ENCODE measurements at places on chromosomes 5 and 9. TPM values are rescaled to one million over a fixed set of nuclear protein-coding genes. Genes with fewer than 3 reads are reported as not detected.

DNA sequence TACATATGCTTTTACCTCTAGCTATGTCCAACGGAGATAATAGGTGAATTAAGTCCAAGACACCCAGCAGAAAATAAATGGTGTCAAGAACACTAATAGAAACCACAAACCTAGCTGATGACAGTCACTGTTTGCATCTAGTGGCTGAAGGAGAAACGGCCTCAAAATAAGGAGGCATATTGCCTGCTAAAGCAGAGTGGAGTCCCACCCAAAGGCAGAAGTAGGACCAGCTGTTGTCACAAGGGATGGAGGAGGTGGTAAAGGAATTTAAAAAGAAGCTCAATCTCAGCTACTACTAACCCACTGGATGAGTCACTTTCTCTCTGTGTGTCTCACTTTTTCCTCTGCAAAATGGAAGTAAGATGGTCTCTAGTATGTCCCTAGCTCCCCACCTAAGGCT, 224.3 kb downstream of the GRIA1 start:
- DNase-seq, result no peak
- no peak overlapping the region for H3K27ac ChIP-seq
- H3K4me3 ChIP-seq, result no peak overlapping the region
- no peaks in the 10 kb centered on the region for H3K27me3 ChIP-seq
- H3K36me3 ChIP-seq, result no peaks in the 10 kb centered on the region

- no peaks in the 10 kb centered on the region for H3K36me3 ChIP-seq
- peaks cover 23% of the 10 kb centered on the region for H3K4me1 ChIP-seq
- no peak for DNase-seq
- no peak overlapping the region for H3K4me3 ChIP-seq
- H3K27me3 ChIP-seq, result no peaks in the 10 kb centered on the region
Observed at GRCh38 chr5:177479774-177480173, 6.3 kb upstream of the DBN1 start.

- H3K4me3 ChIP-seq, result no peak overlapping the region
- H3K36me3 ChIP-seq, result no peaks in the 10 kb centered on the region
- no peaks in the 10 kb centered on the region for H3K27me3 ChIP-seq
- no peak overlapping the region for H3K27ac ChIP-seq
- no peak for DNase-seq
Observed at GRCh38 chr5:156584871-156585270, 257.9 kb downstream of the SGCD start.

DNA sequence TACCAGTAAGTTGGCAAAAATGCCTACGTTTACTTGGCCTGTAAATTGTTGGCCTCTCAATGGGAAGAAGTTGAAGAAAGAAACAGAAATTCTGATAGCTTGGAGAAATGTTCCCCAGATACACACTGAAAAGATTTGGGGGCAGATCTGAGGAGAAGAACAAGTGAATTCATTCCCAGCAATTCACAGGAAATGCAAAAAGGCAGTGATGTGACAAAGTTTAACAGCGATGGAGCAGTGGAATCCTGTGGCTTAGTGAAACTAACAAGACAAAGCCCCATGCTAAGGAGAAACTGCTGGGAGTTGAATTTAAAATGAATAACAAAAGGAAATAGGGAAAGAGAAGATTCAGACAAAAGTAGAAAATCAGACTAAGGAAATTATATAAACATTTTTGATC, 213.2 kb upstream of the EDIL3 start:
- no peaks in the 10 kb centered on the region for H3K4me1 ChIP-seq
- no peak overlapping the region for H3K4me3 ChIP-seq
- no peaks in the 10 kb centered on the region for H3K27me3 ChIP-seq
- no peak for DNase-seq
- H3K27ac ChIP-seq, result no peak overlapping the region

GRCh38 chr5:124433170-124433569, 313.3 kb downstream of the ZNF608 start:
- H3K27me3 ChIP-seq, result no peaks in the 10 kb centered on the region
- H3K36me3 ChIP-seq, result no peaks in the 10 kb centered on the region
- no peak overlapping the region for H3K27ac ChIP-seq

GRCh38 chr5:166909926-166910325, 1381.5 kb upstream of the WWC1 start:
- DNase-seq, result no peak
- no peaks in the 10 kb centered on the region for H3K36me3 ChIP-seq
- no peaks in the 10 kb centered on the region for H3K4me1 ChIP-seq
- no peaks in the 10 kb centered on the region for H3K27me3 ChIP-seq
- no peak overlapping the region for H3K4me3 ChIP-seq

DNA sequence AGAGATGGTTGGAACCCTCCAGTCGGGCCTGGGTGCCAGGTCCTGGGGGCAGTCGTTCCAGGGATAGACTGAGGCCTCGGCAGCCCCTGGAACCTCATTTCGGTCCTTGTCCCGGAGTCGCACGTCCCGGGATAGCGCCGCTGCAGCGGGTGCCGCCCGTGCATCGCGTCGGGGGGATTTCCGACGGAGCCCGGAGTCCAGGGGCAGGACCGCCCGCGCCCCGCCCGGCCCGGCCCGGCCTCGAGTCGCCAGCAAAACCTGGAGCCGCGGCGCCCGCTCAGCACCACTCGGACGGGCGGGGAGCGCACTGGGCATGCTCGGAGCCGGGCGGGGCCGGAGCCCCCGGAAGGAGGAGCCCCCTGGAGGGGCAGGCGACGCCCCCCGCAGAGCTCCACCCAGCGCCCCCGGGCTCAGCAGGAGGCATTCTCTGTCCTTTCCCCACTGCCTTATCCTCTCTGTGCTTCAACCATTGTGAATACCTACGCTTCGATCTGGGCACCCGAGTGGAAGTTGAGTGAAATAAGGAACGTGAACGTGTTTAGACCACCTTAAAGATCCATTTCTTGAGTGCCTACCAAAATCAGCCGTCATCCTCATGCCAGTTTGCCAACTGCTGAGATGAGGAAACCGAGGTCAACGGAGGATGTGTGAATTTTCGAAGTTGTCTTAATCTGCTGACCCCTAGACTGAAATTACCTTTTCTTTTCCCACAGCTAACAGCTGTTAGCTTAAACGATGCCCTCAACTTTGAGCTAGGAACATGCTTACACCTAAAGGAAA, 1.7 kb upstream of the PTPN3 start:
- H3K36me3 ChIP-seq, result no peaks in the 10 kb centered on the region
- DNase-seq, result no peak
- peaks cover 35% of the 10 kb centered on the region for H3K4me1 ChIP-seq
- H3K27me3 ChIP-seq, result peaks cover 8% of the 10 kb centered on the region
- H3K4me3 ChIP-seq, result peak overlapping the region; percentile 47
- H3K27ac ChIP-seq, result peak overlapping the region; percentile 49

DNA sequence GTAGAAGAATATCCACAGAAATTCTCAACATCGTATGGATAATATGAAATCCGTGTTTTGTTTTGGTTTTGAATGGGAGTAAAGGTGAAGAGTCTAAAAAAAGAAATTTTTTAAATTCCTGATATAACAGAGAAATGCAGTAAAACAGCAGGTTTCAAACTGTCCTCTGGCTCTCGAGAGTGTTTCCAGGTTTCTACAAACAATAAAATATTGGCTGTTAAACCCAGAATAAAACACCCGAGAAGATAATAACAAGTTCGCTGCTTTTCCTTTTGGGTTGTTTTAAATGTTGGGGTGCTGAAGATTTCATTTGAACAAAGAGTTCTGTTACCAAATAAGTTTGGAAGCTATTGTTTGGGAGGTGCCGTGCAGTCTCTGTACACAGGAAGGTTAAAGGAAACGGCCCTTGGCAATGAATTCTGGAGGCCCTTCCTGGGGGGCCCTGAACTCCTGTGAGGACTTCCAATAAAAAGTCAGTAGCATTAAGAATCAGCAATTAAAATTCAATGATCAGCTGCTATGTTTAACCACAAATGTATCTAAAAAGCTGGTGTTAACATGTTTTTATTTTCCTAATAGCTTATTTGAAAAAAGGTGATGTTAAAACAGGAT, 215.8 kb downstream of the TSSK1B start:
- no peak overlapping the region for H3K27ac ChIP-seq
- peaks cover 12% of the 10 kb centered on the region for H3K4me1 ChIP-seq

DNA sequence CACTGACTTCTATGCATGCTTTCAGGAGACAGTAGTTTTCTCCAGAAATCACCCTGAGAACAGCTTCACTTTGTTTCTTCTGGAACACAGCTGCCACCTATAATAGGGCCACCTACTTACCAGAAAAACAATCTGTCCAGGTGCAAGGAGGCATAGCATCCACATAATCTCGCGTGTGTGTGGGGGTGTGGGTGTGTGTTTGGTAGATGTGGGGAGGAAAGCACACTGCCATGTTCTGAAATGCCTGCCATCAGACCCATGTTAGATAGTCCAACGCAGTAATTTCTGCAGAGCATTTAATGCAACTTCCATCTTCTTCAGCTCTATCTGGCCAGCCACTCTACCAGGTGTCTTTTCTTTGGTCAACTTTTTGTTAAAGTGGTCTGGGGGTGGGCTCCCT, 102.9 kb downstream of the ACER2 start:
- H3K4me3 ChIP-seq, result no peak overlapping the region
- no peak overlapping the region for H3K27ac ChIP-seq
- H3K36me3 ChIP-seq, result no peaks in the 10 kb centered on the region
- H3K4me1 ChIP-seq, result no peaks in the 10 kb centered on the region
- no peaks in the 10 kb centered on the region for H3K27me3 ChIP-seq

- no peak for DNase-seq
- no peaks in the 10 kb centered on the region for H3K27me3 ChIP-seq
- peaks cover 7% of the 10 kb centered on the region for H3K36me3 ChIP-seq
Observed at GRCh38 chr5:55989860-55990259, 4.9 kb downstream of the IL6ST start.

DNA sequence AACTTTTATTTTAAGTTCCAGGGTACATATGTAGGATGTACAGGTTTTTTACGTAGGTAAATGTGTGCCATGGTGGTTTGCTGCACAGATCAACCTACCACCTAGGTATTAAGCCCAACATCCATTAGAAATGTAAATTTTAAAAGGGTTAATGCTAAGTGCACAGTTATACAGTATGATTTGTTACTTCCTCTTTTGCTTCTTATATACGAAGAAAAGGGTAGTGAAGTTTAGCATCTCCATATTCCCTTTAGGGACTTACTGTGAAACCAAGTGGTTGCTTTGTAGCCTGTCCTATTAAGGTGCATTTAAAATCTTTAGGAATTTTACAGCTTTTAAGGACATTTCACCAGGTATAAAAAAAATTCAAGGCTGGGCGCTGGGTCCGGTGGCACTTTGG, 46.4 kb downstream of the RBM27 start:
- H3K27ac ChIP-seq, result no peak overlapping the region
- H3K4me1 ChIP-seq, result no peaks in the 10 kb centered on the region
- no peak overlapping the region for H3K4me3 ChIP-seq
- H3K27me3 ChIP-seq, result no peaks in the 10 kb centered on the region
- H3K36me3 ChIP-seq, result peaks cover 23% of the 10 kb centered on the region

DNA sequence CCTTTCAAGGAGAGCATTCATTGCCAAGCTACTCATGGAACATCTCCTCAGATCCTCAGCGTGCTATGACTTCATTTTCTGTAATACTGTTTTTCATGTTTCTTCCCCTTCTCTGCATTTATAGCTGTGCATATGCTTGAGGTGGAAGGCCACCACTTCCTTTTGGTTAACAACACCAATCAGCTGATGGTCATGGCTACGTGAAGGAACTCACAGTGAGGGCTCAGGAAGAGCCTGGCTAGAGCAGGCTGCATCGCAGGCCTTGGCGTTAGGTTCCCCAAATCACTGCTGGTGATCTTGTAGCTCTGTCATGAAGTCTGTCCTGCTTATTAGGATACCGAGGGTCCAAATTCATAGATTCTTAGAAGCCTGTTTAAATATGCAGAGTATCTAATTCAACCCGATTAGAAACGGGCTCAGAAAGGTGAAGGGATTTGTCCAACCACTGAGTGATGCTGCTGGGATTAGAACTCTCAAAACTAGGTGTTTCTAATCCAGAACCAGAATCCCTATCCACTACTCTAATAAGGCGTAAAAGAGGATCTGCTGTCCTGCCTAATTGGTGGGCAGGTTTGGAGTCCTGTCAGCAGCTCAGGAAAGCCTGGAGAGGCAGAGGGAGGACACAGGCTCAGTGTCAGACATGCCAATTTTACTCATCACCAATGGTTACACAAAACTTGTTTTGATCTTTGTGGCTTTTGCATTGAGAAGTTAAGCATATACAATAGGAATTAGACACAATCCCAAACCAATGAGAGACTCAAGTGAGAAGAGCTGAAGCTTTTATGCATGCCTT, 7.5 kb downstream of the SYK start:
- H3K27me3 ChIP-seq, result no peaks in the 10 kb centered on the region
- H3K27ac ChIP-seq, result no peak overlapping the region
- no peak overlapping the region for H3K4me3 ChIP-seq
- H3K4me1 ChIP-seq, result peaks cover 17% of the 10 kb centered on the region
- no peaks in the 10 kb centered on the region for H3K36me3 ChIP-seq

IFNB1 gene
- not detected for total RNA-seq

BAAT gene
- total RNA-seq, result 2.3 TPM

CTSL gene
- total RNA-seq, result 24.9 TPM

VCAN gene
- 24.0 TPM for total RNA-seq

CDC14B gene
- total RNA-seq, result 11.2 TPM

Measured in suprapubic skin (tissue), 4 donors.